Brain (organoid and tissue), 16 donors: ENCODE measurements at places on chromosomes 12 and 14. TPM values are rescaled to one million over a fixed set of nuclear protein-coding genes. Genes with fewer than 3 reads are reported as not detected.
A peak's percentile ranks its signal among the peaks of the same experiment; 100 is the strongest.

Gene ACSS3
- polyA plus RNA-seq = 7.3 TPM

DNA sequence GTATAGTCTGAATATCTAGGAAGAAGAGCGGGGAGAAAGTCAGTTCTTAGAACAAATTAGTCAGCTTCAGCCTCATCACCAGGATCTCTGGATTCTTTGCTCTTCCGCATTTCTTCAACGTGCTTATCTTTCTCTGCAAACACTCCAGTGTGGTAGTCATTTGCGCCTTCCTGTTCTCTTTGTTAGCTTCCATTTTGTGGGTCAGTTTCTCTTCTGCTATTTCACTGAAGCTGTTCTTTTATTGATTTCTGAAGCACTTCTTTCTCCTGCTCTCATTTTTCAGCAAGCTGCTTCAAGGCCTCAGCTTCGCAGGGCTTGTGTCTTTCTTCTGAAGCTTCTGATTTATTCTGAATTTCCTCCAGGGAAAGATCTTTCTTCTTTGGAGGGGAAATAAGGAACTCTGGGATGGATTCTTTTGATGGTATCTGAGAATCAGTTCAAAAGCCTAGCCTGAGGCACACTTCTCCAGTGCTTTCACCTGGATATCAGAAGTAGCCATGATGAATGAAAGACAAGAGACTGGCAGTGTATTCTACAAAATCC, 13.5 kb downstream of the AMN1 start:
- DNase-seq = peak; percentile 32

GRCh38 chr14:64815257-64815656, 64.5 kb downstream of the SPTB start:
- no peak for DNase-seq

- DNase-seq = no peak
Observed at GRCh38 chr12:53224897-53225634, 6.9 kb downstream of the RARG start.

GRCh38 chr12:123050913-123051312, 70.4 kb downstream of the ARL6IP4 start:
- DNase-seq = no peak

- no peak for DNase-seq
Observed at GRCh38 chr12:65662590-65662989, 161.7 kb upstream of the HMGA2 start.

DNA sequence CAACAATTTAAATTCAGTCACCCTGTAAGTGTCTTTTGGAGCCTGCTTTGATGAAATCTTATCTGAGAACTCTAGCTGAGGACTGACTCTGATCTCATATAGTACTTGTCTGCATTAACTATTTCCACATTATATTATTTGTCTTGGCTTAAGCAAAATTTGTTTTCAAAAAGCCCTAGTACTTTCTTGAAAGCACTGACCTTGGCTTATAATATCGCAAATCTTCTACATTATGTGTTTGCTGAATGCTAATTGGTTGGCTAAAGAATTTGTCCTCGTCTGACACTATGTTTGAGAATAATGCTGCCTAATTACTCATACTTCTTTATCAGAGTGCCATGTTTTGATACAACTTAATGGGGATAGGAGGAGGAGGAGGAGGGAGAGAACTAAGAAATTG, 46.9 kb upstream of the FLRT2 start:
- DNase-seq = no peak

GRCh38 chr12:34257093-34257492, 234.8 kb downstream of the ALG10 start:
- DNase-seq = no peak

DNA sequence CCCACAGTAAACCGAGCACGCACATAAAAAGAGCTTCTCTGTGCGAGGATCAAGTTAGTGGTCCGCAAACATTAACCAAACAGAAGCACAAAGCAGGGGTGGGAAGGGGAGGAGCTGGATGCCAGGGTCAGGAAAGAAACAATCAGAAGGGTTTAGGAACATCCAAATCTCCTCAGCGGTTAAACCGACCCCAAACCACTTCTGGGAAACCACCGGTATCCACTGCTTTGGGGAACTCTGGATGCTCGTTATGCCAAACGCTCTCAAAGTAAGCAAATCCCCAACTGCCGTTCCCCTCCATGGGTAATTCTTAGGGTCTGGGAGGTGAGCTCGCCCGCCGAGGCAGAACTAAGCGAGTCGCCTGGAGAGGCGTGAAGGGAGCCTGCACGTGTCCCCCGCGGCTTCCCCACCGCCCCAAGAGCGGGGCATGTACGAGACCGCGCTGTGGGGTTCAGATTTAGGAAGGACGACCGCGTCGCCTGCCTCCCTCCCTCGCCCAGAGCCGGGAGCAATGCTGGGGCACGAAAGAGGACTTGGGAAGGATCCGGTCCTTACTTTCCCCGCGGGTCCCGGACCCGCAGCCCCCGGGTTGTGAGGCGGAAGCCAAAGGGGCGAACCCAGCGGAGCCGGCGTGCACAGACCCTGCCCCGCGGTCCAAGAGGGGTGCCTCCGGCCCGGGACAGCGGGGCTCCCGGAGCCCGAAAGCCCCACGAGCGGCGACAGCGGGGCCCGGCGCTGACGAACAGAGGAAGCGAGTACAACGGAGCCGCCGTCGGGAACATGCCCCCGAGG, 711 bp downstream of the SBNO1 start:
- no peak for DNase-seq

- DNase-seq = no peak
Observed at GRCh38 chr14:103028161-103028767, 29.1 kb downstream of the CDC42BPB start.

- no peak for DNase-seq
Observed at GRCh38 chr14:55347748-55348147, 63.9 kb downstream of the ATG14 start.
